Activated T-helper 1 cell treated with Interleukin-2 at 50 U/mL for 16 hours (primary cell): ENCODE measurements at places on chromosomes 16 and 17.
A peak's percentile ranks its signal among the peaks of the same experiment; 100 is the strongest.

- no peak for DNase-seq
These were observed 18.6 kb downstream of the CD300LF start for GRCh38 chr17:74694081-74694480.

DNA sequence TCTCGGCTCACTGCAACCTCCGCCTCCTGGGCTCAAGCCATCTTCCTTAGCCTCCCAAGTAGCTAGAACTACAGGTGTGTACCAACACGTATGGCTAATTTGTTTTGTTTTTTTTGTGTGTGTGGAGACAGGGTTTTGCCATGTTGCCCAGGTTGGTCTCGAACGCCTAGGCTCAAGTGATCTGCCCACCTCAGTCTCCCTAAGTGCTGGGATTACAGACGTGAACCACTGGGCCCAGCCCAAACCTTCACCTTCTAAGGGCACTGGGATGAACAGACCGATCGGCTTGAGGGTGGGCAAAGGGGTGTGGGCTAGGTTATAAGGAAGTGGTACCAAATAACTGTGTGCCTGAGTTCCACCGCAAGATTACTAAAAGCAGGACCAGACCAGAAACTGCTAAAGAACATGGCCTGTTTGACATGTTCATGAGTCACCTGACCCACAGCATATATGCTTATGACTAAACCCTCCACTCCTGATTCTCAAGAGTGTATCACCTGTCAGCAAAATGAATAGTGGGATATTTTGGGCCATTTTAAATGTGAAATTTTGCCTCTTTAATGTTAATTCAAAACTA, 8.1 kb downstream of the TMEM97 start:
- no peak for DNase-seq

- DNase-seq, result no peak
These were observed 32.7 kb downstream of the ZNF750 start for GRCh38 chr17:82807101-82807500.

- DNase-seq, result no peak
These were observed 22.3 kb upstream of the SMPD3 start for GRCh38 chr16:68470461-68471150.

DNA sequence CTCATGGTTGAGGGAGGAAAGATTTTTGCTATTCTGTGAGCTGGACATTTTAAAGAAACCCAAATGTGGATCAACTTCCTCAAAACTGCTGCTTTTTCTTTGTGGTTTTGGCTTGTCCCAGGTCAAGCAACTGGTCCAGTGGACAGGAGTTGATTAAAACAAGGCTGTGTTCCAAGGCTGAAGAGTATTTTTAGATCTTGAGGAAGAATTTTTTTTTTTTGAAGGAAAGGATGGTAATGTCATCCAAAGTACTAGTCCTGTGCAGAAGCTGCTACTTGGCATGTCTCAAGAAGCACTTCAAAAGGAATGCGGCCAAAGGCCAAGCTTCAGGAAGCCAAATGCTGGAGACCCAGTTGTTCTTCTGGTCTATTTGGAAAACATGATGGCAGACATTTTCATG, 8.0 kb upstream of the MYH2 start:
- no peak for DNase-seq

GRCh38 chr16:25867041-25867440, 175.3 kb downstream of the HS3ST4 start:
- no peak for DNase-seq

DNA sequence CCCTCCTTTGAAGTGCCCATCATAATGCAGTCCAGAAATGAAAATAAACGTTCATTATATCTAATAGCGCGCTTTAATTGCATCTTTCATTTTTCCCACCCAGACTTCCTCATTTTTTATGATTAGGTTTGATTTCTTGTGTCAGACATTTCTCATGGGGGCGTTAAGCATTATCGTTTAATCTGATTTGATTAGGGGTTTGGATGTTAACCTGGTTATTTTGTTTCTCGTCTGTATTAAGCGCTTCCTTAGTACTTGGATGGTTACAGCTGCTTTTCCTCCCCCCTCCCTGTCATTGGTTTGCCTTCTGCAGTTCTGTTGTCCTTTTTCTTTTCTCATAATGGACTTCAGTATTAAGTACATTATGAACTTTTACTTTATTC, 540 bp downstream of the MFSD11 start:
- DNase-seq, result no peak

DNA sequence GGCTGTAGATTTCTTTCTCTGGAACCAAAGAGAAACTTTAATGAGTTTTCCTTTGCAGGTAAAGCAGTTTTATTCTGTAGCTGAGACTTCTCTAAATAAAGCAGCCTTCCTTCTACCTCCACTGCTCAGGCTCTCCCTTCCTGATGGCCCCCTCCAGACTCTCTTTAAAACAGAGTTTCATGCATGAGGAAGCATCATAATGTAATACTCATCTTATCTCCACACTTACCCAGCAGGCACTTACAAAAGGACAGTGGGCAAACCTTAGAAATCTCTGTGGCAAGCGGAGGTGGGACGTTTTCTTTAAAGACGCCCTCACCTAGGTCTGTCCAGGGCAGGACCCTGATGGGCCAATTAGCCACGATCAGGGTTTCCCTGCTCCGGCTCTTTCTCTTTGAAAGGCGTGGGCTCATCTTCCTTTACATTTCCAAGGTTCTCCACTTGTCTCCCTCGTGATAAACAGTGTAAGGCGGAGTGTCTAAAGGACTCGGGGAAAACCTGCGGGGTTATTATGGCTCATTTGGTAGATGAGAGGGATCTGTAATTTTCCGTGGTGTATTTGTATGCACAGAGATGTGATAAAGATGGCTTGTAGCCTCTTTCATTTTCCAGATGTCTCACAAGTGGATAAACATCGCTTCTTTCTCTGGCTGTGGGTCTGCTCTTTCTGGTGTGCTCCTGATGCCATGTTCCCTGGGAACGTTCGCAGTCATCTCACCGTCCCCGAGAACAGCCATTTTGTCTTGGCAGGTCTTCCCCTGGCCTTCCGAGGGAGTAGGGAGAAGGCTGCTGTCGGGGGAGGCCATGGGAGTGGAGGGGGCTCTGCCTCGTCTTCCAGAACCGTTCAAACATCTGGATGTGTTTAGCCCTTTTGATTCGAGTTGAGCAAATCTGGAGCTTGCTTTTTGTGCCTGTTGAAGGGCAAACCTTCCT, 239.0 kb downstream of the CCDC182 start:
- no peak for DNase-seq

GRCh38 chr17:78356101-78356713, 3.7 kb downstream of the SOCS3 start:
- peak; percentile 79 for DNase-seq

DNA sequence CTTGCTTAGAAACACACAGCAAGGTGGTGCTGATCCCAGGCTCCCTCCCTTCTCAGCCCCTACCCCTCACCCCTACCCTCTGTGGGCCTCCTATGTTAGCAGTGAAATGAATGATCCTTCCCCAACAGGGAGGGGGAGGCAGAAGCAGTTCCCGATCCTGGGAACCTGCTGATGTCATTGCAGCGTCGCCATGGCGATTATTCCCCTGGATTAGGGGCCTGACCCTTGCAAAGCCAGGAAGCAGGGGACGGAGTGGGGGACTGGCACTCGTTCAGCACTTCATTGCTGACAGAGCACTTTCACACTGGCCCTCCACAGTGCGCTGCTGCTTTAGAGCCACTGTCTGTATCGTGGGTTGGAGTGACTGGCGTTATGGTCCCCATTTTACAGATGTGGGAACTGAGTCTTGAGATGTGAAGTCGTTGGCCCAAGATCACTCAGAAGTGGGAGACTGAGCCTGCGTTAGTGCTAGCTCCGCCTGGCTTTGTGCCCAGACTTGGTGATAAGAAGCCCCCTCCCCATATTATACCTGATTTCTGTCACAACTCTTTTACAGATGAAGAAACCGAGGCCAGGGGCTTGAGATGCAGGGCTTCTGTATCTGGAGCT, 26.6 kb downstream of the LASP1 start:
- no peak for DNase-seq

- DNase-seq, result no peak
These were observed 44.7 kb downstream of the CNOT1 start for GRCh38 chr16:58584831-58585505.

GRCh38 chr16:14371778-14372431, 258.2 kb downstream of the PARN start:
- no peak for DNase-seq

GRCh38 chr16:86978445-86979030, 338.7 kb downstream of the C16orf95 start:
- DNase-seq, result no peak

- no peak for DNase-seq
These were observed 184.9 kb downstream of the HS3ST3A1 start for GRCh38 chr17:13416748-13417363.

DNA sequence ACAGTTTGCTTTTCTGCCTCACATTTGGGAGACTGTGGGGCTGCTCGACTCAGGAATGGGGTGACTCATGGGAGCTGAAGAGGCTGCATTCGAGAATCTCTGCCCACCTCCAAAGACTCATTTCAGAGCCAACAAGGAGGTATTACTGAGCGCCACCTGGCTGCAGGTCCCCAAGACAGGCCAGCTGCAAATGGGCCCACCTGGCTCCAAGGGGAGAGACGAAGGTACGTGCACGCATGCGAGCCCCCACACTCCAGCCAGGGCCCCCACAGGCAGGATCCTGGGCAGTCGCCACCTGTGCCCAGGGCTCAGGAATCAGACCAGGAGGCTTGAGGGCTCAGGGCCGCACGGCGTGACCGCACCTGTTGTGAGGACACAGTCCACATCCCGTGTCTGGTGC, 6.0 kb downstream of the HAGHL start:
- DNase-seq, result no peak

DNA sequence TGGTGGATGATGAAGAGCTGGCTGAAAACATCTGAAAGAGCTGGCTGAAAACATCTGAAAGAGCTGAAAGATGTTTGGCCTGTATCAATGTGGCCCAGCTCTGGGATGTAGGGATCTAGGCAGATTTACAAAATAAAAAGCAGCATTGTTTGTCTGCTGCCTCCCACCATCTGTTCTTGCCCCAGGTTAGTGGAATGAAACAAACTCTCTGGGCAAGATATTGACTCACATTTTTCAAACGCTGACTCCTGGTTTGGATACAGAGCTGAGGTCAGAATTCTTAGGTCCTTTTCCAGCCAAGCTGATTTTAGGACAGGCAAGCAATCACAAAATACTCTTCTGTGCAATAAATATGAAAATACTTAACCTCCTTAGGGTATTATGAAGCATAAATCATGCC, 139.0 kb downstream of the STX8 start:
- DNase-seq, result no peak

DNA sequence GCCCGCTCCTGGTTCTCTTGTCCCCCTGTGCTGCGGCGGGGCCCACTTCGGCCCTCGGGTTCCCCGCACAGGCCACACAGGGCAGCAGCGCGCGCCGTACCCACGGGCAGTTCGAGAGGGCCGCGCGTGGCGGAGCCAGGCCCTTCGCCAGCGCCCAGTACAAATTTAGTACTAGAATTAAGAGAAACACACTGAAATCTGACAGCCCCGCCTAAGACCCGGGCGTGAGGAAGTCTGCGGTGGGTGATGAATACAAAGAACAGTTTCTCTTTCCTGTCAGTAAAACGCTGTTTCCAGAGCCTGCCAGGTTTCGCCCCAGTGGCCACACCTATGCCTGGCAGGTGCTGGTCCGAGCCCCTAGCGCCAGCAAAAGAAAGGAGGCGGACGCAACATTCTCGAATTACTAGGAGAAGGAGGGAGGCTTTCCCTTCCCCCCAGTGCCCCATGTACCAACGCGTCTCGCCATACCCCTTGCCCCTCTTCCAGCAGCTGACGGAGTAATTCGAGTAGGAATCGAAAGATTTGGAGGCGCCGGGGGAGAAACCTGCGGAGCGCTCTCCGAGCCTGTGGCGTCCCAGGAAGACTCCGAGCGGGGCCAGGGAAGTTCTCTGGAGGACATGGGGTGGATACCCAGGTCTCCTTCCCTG, 591 bp upstream of the SLFN5 start:
- peak; percentile 76 for DNase-seq

DNA sequence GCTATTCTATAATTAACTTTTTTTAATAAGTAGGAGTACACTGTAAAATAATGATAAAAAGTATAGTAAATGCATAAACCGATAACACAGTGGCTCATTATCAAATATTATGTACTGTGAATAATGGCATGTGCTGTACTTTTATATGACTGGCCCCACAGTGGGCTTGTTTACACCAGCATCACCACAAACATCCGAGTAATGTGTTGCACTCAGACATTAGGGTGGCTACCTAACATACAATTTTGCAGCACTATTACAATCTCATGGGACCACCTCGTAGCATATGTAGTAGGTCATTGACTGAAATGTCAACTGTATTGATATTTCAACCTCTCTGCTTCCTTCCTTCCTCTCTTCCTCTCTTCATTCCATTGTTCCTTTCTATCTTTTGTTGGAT, 51.7 kb downstream of the TBX4 start:
- DNase-seq, result no peak

- DNase-seq, result no peak
These were observed 50.9 kb upstream of the ZNF629 start for GRCh38 chr16:30837904-30838303.

DNA sequence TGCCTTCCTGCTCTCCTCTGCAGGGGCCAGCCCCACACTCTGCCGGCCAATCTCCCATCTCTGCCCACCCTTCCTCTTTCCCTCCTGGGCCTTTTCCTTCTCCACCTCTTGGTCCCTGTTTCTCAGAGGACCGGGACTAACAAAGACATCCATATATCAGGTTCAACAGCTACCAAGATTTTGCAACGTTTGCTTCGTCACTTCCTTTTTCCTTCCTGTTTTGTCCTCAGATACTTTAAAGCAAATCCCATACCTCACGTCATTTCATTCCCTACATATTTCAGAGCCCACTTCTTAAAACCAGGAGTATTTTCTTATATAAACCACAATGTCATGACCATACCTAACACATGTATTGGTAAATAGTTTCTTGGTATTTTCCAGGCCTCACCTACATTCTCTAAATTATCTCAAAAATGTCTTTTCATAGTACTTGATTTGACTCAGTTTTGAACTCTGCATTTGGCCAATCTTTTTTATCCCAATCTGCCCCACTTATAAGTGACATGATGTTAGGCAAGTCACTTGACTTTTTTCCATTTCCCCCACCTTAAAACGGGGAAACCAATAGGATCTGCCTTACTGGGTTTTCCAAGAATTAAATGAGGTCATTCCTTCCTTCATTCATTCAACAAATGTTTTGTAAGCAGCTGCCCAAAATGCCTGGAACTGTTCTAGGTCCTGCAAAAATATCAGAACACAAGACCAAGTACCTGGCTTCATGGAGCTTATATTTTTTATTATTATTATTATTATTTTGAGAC, 7.2 kb upstream of the USP10 start:
- no peak for DNase-seq

GRCh38 chr16:26970292-26970691, 96.4 kb upstream of the C16orf82 start:
- DNase-seq, result no peak

GRCh38 chr16:10870808-10871156, 6.2 kb upstream of the CIITA start:
- DNase-seq, result no peak
